BE2C (cell line): ENCODE measurements at places on chromosomes 16 and 17.

DNA sequence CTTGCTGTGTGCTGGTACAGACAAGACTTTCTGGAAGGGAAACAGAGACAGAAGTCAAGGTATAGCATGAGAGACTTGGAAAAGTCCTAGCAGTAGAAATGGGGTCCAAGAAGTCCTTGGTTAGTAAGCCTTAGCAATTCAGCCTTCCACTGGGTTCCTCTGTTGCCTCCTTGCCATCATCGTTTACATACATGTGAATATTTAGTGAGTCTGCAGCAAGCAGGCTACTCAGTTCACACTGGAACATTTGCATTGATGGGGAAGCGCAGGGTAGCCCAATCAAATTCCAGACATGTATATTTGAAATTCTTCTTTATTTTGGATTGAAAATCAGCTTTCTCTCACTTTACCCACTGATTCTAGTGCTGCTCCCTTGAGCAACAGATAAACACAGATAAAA lies 27.1 kb downstream of the LIMD2 start:
- DNase-seq, result no peak

DNA sequence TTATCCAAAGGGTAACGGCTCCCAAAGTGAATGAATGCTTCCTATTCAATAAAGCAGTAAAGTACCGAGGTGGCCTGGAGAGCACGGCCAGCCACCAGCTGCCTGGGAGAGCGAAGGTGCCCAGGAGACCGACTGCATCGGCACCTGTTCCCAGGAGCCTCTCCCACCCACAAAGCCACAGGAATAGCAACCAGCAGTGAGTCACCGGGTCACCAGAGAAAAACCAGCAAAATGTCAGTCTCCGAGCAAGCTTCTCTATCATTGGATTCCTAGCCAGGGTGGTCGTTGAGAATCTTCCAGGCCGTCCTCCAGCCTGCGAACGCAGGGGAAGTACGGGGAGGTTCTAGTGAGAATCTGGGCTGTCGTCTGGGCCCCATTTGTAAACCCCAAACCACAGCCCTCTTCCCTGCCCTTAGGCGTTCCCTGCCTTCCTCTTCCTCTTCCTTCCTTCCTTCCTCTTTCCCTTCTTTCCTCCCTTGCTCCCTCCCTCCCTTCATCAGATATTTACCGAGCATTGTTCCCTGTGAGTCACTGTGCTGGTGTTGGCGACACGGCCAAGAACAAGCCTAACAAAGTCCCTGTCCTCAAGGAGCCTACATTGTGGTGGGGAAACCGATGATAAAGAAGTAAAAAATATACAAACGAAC lies 114.6 kb downstream of the SLC39A11 start:
- no peak for DNase-seq

- DNase-seq, result no peak
These were observed 1.4 kb upstream of the CBX2 start for GRCh38 chr17:79776376-79777119.

- DNase-seq, result no peak
These were observed 171.4 kb upstream of the DYNLRB2 start for GRCh38 chr16:80369138-80369958.

GRCh38 chr16:75045424-75045823 lies 46.6 kb downstream of the ZNRF1 start:
- DNase-seq, result no peak

GRCh38 chr16:84599521-84600202 lies 18.2 kb downstream of the COTL1 start:
- peak; percentile 36 for DNase-seq

- no peak for DNase-seq
These were observed 47.7 kb upstream of the TNRC6A start for GRCh38 chr16:24681793-24682192.

GRCh38 chr17:3828852-3829232 lies 17.2 kb downstream of the NCBP3 start:
- DNase-seq, result no peak

- no peak for DNase-seq
These were observed 463.2 kb downstream of the WWOX start for GRCh38 chr16:78562650-78563049.
